ENCODE measurements at places on chromosomes 2 and 18.

DNA sequence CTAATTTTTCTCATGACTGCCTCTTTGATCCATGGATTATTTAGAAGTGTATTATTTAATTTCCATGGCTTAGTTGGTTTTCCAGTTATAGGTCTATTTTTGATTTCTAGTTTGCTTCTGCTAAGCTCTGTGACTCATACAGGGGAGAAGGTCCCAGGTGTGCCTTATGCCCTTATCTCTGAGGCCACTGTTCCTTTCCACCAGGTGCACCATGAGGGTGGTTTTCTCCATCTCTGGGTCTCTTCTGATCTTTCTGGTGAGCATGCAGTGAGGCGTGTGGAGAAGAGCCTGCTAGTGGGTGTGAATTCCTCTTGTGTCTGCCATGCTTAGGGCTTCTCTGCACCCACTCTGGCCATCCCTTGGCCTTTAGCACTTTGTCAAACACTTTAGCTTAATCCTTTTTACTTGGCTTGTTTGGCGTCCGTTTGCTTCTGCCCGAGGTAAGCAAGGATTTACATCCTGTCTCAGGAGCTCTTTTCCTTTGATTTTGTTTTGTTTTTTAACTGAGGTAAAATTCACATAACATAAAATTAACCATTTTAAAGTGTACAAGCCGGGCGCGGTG is 129.8 kb upstream of the ARL4C start:
- DNase-seq: no peak

DNA sequence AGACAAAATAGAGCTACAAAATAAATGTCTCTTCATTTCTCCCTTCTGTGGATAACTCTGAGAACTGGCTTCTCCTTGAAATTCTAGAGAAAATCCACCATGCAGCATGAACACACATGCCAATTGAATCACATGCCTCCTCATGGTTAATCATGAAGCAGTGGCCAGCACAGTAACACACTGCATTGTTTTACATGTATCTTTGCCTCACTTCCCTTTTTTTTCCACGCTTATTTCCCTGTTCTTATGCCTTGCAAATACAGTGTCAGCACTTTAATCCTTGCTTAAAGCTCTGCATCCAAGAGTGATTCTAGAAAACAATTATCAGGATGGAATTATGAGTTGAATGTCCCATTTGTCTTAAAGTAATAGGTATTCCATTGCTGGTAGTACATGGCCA is 50.3 kb upstream of the ZBTB7C start:
- DNase-seq: no peak

GRCh38 chr2:69700381-69700780 is 41.6 kb upstream of the ANXA4 start:
- DNase-seq: no peak

GRCh38 chr2:102634831-102635241 is 15.5 kb downstream of the SLC9A2 start:
- DNase-seq: no peak

DNA sequence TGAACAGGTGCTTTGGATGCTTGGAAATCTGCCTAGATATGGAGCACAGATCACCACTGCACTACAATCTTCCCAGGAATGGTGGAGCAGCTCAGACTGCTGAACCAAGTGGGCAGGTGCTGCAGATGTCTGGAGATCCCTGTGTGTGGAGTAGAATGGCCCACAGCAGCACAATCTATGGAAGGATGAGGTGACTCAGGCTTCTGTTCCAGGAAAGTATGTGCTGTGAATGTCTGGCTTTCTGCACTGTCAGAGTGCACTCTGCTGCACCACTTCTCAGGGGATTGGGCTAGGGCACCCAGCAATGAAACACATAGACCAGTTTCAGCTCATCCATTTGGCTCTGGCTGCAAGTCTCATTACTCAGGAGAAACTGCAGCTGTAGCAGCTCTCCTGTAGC is 865.4 kb upstream of the NXPH2 start:
- no peak for DNase-seq

DNA sequence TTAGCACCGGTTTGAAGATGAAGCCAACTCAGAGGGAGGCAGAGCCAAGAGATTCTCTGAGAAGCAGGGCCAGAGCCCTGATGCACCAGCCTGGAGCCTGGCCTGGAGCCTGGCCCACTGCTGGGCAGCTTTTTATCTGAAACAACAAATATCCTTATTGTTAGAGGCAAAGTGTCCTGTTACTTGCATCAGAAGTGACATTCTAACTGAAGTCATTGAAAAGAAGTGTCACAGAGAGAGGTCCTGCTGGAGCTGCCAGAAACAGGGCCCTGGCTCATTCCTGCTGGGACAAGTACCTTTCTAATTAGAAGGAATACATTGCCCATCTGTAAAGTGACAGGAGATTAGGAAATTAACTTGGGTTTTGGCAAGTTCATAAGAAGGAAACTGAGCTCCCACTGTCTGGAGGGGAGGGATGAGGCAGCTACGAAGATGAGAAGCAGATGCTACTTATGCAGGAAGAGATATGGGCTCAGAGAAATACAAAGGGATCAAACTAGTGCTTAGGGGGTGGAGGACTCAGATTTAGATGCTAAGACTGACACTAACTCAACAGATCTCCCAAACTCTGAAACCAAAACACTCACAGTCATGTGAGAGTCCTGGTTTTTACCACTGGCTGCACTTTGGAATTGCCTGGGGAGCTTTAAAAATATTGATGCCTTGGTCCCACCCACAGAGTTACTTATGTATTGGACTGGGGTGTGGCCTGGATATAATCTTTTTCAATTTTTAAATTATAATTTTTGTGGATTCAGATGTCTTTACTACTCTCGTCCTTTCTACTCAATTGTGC is 11.0 kb upstream of the HK2 start:
- no peak for DNase-seq

DNA sequence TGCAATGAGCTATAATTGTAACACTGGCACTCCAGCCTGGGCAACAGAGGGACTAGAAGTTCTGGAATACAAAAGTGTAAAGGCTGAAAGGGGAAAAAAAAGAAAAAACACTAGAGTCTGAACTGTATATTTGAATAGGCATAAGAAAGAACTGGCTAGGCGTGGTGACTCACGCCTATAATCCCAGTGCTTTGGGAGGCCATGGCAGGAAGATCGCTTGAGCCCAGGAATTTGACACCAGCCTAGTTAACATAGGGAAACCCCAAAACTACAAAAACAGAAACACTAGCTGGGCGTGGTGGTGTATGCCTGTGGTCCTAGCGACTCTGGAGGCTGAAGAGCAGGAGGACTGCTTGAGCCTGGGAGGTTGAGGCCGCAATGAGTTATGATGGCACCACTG is 70.6 kb downstream of the SAP130 start:
- DNase-seq: no peak

DNA sequence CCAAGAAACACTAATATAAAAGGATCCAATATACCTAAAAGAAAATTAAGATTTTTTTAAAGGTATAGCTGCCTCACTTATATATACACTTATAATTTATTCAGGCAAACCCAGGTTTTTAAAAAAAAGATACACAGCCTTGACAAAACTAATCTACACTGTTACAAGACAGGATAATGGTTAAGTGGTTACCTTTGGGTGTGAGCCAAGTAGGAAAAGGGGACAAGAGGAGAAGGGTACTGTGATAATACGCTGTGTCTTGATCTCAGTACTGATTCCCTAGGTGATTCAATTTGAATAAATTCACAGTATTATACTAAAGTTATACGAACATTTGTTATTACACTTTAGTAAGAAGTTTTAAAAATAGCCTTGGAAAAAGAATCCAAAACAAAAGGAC is 30.6 kb downstream of the KLHL41 start:
- DNase-seq: no peak

GRCh38 chr18:79511271-79511670 is 115.5 kb downstream of the NFATC1 start:
- no peak for DNase-seq

GRCh38 chr2:144516411-144516980 is 3.4 kb downstream of the ZEB2 start:
- DNase-seq: no peak

DNA sequence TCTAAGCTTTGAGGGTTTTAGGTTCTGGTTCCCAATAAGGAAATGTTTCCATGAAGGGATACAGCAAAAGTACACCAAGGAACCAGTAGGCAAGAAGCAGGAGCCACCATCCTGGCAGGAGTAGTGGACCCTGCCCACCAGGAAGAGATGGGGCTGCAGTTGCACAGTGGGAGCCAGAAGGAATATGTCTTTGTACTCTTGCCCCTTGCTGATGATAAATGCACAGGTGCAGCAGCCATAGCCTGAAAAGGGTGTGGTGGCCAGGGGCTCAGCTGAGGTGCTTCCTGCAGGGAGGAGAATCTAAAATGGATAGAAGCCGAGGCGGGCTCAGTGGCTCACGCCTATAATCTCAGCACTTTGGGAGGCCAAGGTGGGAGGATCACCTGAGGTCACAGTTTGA is 27.5 kb downstream of the TMEM127 start:
- no peak for DNase-seq

GRCh38 chr2:3595985-3596384 is 1.1 kb downstream of the COLEC11 start:
- DNase-seq: no peak

GRCh38 chr2:120344214-120344975 is 1.5 kb upstream of the INHBB start:
- no peak for DNase-seq

DNA sequence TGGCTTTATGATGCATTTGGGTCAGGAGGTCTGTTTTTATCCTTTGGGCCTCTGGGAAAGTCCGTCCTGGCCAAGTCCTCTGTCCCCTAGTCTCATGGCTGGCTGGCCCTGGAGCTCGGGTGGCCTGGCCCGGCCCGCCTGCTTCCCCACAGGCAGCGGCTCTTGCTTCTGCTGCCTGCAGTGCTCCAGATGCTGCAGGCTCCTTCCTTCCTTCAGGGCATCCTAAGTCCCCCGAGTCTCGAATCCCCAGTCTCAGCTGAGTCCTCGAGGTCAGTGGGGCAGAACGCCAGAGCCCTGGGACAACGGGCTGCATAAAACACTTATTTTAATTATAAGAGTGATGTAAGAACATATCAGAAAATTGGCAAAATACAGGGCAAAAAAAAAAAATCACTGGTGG is 71.2 kb downstream of the HPCAL1 start:
- DNase-seq: no peak

DNA sequence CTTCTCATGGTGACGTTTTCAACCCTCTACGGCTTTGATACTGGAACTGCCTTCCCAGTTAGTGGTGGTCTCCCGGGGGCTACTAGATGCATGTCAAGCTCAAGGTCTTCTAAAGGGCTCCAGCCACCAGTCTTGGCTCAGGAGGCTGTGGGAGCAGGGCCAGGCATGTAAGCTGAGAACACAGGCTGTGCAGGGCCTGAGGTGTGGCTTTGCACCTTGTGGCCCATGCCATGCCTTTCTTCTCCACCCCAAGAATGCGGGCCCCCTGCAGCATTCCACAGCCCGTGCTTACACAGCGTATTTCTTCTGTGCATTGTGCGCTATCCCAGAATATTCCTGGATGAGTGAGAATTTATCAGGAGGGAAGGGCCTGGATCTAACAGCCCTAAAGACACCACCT is 144.9 kb downstream of the SEPTIN10 start:
- no peak for DNase-seq

- no peak for DNase-seq
These were observed 593.7 kb downstream of the NRXN1 start for GRCh38 chr2:50438259-50438658.
